ENCODE measurements at places on chromosomes 12 and 14. TPM values are rescaled to one million over a fixed set of nuclear protein-coding genes. Genes with fewer than 3 reads are reported as not detected.
A peak's percentile ranks its signal among the peaks of the same experiment; 100 is the strongest.

SLC8A3 gene
- total RNA-seq, result 0.54 TPM

HCAR1 gene
- total RNA-seq, result 0.25 TPM

TUNAR gene
- not detected for total RNA-seq

CARMIL3 gene
- total RNA-seq, result 0.83 TPM

KRT6C gene
- not detected for total RNA-seq

DNA sequence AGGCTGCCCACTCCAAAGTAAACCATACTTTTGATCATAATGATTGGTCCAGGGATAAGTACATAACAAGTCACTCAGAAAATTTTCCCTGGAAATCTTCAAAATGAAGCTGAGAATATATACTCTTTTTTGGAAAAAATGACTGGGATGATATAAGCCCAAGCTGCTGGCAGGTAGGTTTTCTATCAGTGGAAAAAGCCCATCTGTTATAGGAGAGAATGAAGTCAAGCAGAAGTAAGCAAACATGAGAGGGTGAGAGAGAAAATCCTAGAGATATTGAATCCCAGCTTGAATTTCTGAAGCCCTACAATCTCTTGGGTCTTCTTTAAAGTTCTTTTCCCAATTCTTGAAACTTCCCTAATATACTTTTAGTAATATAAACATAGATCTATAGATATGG, 37.3 kb upstream of the ZDHHC17 start:
- no peak for DNase-seq

- no peak for DNase-seq
These were observed 141.0 kb upstream of the LMNTD1 start for GRCh38 chr12:25694072-25694471.

GRCh38 chr14:77883847-77884238, 83.9 kb downstream of the ADCK1 start:
- no peak for DNase-seq

DNA sequence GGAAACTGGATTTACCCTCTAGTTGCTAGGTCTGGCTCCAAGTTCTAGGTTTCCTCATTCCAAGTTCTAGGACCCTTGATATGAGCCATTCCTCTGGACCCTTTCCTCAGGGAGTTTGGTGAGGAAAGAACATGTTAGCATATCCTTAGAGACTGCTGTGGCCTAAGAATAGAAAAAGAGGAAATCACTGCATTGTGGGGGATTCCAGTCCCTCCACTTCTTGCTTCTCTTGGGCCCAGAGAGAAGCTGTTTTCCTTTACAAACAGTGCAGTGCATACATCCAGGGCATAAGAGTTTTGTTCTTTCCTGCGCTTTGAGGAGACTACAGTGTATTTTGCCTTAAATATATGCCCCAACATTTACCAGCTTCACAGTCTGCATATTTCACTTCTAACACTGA, 59.0 kb downstream of the LLPH start:
- no peak for DNase-seq

DNA sequence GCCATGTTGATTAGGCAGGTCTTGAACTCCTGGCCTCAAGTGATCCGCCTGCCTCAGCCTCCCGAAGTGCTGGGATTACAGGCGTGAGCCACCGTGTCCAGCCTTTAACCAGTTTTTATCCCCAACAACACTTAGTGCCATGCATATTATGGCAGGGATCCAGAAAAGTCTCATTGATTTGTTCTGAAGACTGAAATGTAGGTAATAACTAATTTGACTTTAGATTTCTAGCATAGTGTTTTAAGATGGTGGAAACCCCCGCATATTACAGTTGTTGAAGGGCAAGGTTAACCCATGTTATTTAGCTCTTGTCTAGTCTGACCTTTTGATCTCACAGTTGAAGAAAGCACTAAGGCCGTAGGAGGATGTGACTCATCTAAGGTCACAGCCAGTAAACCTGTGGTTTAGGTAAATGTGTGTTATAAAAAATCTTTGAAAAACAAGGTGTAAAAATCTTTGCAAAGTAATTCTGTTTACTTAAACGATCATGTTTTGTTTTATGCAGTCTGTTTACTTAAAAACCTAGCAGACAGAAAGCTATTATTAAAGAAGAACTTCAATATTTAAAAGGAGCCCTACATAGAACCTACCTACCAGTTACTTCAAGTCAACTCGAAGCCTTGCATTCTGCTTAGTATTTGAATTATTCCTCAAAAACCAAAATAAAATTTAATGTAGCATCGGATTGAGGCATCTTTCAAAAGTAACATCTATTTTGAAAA, 24.8 kb downstream of the BICDL1 start:
- DNase-seq, result peak; percentile 81

DNA sequence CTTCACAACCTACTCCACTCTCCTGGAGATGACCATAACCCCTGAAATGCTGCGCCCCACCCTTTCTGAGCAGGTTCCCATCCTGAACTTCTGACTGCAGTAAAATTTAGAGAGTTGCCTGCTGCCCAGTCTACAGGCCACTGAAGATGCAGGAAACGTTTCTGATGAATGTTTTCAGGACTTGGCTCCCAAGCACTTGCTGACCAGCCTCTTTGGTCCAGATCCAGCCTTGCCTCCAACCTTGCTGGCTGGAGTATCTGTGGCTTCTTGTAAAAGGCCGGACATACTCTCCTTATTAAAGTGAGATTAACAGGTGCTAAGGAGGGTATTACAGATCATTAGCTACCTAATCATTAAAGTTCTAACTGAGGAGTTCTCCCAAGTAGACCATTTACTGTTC, 70.3 kb upstream of the STXBP6 start:
- no peak for DNase-seq

DNA sequence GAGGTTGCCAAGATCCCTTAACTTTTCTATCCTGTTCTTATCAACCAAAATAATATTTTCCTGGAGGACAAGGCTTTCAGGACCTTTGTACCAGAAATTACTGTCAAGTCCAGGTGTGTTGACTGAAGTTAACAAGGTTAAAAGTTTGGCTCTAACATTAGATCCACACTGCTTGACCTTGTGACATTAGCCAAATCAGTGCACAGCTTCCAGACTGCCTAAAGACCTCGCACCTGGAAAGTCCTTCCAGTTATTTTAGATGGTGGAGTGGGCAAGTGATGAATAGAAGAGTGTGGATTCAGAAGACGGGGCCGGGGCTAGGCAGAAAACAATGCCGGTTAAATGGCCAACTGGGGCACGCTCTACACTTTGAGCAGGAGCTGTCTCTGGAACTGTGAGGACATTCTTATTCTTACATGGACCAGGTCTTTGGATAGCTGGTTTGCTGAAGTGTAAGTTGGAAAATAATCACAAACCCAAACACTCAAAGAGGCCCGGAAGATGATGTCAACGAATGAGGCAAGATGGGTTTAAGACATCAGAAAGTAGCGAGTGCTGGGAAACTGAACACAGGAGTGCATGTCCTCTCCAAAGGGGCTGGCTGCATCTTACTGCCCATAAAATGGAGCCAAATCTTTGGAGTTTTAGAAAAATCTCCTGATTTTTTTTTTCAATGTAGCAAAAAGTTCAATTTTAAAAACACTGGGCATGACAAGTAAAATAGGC, 56.3 kb downstream of the NIN start:
- DNase-seq, result no peak

GRCh38 chr12:93788853-93789252, 111.7 kb downstream of the CRADD start:
- no peak for DNase-seq

- peak; percentile 89 for DNase-seq
These were observed 11.2 kb downstream of the RHOF start for GRCh38 chr12:121781998-121782979.

- DNase-seq, result no peak
These were observed 476.1 kb upstream of the SOX5 start for GRCh38 chr12:24425601-24425970.

DNA sequence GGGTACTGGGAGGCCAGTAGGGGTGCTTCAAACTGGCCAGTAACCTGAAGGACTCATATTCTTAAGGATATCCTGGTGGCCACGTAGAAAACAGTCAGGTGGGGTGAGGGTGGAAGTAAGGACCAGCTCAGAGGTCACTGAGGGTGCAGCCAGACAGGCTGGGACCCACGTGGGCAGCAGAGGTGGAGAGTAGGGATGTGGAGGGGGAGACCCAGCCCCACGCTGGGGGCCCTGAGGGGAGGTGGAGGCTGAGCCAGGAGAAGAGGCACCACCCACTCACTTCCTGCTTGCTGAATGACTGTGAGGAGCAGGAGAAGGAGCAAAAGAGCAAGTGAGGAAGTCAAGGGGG, 12.6 kb upstream of the SERPINA3 start:
- no peak for DNase-seq

DNA sequence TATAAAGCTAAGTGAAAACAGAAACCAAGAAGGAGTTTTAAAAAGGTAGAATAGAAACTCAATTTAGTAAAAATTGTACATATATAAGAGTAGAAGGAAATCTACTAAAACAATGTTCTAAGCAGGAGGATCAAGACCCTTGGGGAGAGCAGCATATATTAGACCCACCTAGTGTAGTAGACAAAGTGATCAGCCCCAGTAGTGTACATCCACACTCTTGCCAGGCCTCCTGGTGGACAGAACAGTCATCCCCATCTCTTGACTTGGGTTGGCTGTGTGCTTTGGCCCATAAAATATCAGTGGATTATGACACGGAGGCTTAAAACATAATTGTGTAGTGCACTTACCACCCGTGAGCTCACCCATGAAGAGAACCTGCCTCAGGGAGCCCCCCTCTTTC, 10.9 kb upstream of the OTUB2 start:
- DNase-seq, result no peak

GRCh38 chr12:108633534-108634248, at the start of gene SELPLG:
Gene SELPLG (minus strand): TSS chr12:108633894. CDS start chr12:108624307, 9,587 bp downstream.
- peak; percentile 94 for DNase-seq

GRCh38 chr14:104069541-104069940, 16.0 kb upstream of the ASPG start:
- no peak for DNase-seq

DNA sequence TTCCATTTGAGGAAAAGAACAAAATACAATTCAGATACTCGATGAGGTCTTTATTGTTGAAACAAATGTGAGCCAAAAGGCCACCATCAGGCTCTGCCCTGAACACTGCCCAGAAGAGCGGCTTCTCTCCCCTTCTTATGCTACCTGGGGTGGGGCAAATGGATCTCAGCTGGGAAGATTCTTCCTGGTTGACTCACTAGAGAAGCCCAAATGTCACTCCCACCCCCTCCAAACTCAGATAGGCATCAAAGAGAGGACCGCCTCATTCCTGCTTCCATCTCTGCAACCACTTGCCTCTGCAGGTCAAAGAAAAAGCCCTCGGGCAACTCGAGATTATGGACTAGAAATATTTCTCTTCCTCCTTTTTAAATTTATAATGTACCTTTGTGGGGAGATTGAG, 55.8 kb downstream of the TBX3 start:
- no peak for DNase-seq

GRCh38 chr14:25349269-25349668, 299.3 kb upstream of the STXBP6 start:
- peak; percentile 3 for DNase-seq

- no peak for DNase-seq
These were observed 11.9 kb downstream of the FAM222A start for GRCh38 chr12:109725321-109726105.

GRCh38 chr12:110366321-110367142, 37.0 kb downstream of the ANAPC7 start:
- DNase-seq, result no peak

DNA sequence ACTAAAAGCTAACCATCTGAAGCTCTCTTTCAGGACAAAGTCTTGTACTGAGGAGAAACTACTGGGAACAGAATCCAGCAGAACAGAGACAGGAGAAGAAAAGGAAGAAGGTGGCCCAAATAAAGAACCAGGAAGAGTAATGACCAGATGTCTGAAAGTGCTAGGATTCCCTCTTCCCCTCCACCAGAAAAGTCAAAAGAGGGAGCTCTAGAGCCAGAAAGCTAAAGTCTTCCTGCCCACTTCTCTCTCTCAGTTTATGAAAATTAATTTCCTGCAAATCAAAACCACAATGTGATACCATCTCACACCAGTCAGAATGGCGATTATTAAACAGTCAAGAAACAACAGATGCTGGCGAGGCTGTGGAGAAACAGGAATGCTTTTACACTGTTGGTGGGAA, 47.2 kb downstream of the SPPL3 start:
- DNase-seq, result no peak

GRCh38 chr14:102352213-102352612, 10.5 kb downstream of the CINP start:
- DNase-seq, result no peak

DNA sequence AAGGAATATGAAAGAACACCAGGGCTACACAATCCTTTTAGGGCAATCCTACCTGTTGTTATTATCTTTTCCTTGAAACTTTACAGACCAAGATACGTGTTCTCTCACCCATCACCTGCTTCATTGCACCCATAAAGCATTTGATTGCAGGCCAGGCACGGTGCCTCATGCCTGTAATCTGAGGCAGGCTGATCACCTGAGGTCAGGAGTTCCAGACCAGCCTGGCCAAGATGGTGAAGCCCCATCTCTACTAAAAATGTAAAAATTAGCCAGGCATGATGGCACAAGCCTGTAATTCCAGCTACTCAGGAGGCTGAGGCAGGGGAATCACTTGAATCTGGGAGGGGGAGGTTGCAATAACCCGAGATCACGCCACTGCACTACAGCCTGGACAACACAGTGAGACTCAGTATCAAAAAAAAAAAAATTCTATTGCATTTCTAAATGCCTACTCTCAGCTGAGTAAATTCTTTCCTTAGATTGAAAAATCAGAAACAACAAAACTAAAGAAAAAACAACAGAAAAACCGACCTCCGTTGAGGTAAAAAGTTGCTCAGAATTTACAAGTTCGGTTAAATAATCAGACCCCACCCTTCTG, 183.7 kb upstream of the TMEM132C start:
- no peak for DNase-seq

GRCh38 chr12:87305481-87305880, 723.7 kb downstream of the C12orf50 start:
- DNase-seq, result no peak

DNA sequence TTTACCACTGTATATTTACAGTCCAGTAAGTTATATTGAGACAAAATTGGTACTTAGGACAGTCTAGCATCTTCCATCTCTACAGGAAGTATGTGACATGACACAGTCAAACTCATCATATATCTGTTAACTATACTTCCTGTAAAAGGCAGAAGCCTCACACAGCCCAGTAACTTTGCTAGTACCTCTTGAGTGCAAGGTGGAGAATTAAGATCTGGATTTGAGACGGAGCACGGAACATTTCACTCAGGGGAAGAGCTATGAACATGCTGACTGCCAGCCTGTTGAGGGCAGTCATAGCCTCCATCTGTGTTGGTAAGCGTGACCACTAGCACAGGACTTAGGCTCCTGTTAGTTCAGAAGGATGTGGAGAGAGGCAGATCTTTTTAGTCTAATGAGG, 333.7 kb upstream of the OR4E1 start:
- peak; percentile 27 for DNase-seq

GRCh38 chr14:54465654-54466053, 23.1 kb downstream of the GMFB start:
- no peak for DNase-seq

DNA sequence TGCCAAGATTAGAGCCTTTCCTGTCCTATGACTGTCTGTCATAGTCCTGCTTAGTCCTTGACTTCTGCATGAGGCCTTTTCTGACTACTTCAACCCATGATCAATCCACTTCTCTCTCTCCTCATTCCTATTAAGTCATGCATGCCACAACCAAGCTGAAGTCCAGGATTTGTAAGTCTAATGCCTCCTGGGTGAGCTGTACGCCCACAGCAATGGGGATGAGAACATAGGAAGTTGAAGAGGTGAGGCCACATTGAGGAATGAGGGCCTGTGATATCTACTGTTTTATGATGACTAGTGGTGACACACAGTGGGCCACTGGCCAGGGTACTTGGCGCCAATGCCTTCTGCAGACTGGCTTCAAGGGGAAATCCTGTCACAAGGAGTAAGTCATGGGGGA, 994.1 kb upstream of the TMEM132C start:
- DNase-seq, result no peak
